ENCODE measurements at places on chromosomes 4 and X. TPM values are rescaled to one million over a fixed set of nuclear protein-coding genes. Genes with fewer than 3 reads are reported as not detected.

The RHOH gene
- not detected for total RNA-seq

The VCX3A gene
- total RNA-seq, result not detected

The DMP1 gene
- not detected for total RNA-seq

The AKAP4 gene
- not detected for total RNA-seq

The DKK2 gene
- total RNA-seq, result 1.8 TPM

The CXCL5 gene
- total RNA-seq, result 26.5 TPM

The CDS1 gene
- under 0.01 TPM for total RNA-seq

The UGT2B17 gene
- not detected for total RNA-seq

The HMX1 gene
- total RNA-seq, result not detected

The GEMIN8 gene
- 10.8 TPM for total RNA-seq

The CXCL10 gene
- 4.6 TPM for total RNA-seq

The SLITRK4 gene
- total RNA-seq, result not detected

The RNF212 gene
- not detected for total RNA-seq

The ART3 gene
- total RNA-seq, result 3.3 TPM

The ELOVL6 gene
- total RNA-seq, result 15.8 TPM

The IGFBP7 gene
- 636 TPM for total RNA-seq

The ESX1 gene
- total RNA-seq, result not detected

The SSX2 gene
- total RNA-seq, result not detected

The KCND1 gene
- 1.5 TPM for total RNA-seq

The FNIP2 gene
- 70.9 TPM for total RNA-seq

The HAND2 gene
- not detected for total RNA-seq

The RTL5 gene
- total RNA-seq, result 0.15 TPM

The C4orf51 gene
- not detected for total RNA-seq

The VBP1 gene
- 71.9 TPM for total RNA-seq

The SMAD1 gene
- total RNA-seq, result 20.7 TPM

The HSD17B13 gene
- 0.31 TPM for total RNA-seq

The KCTD8 gene
- total RNA-seq, result not detected

The LDB2 gene
- 0.33 TPM for total RNA-seq

The DCAF4L1 gene
- total RNA-seq, result under 0.01 TPM

The MED28 gene
- total RNA-seq, result 5.9 TPM

The RHOXF2 gene
- not detected for total RNA-seq

The CRLF2 gene
- total RNA-seq, result not detected

The DIPK2B gene
- total RNA-seq, result under 0.01 TPM

The ITGB1BP2 gene
- 1.1 TPM for total RNA-seq

The CAPN6 gene
- total RNA-seq, result not detected

The ITM2A gene
- total RNA-seq, result 111 TPM

Data from melanocyte of skin (primary cell).